ENCODE measurements at places on chromosomes 12 and 14.

DNA sequence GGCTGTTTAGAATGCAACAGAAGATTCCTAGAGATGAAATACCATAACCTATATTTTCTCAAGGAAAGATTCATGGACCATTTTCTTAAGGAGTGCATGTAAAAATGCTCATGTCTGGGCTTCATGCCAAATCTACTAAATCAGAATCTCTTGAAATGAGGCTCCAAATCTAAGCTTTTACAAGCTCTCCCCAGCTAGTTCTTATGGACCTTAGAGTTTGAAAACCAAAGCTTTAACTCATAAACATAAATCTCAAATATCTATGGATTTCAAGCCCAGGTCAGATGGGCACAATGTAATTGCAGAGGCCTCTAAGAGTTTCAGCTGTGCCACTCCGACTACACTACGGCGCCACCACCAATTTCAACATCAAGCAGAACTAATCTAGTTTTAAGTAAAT lies 117.3 kb upstream of the CAND1 start:
- DNase-seq: no peak

- no peak for DNase-seq
These were observed 188.4 kb downstream of the MSRB3 start for GRCh38 chr12:65466911-65467310.

GRCh38 chr12:64252681-64253080 lies 30.6 kb upstream of the KICS2 start:
- no peak for DNase-seq

- no peak for DNase-seq
These were observed 442 bp downstream of the ERG28 start for GRCh38 chr14:75660238-75660629.

- DNase-seq: no peak
These were observed at the start of gene RHOF for GRCh38 chr12:121793440-121793837. TSS of gene RHOF (minus strand) at chr12:121793688. CDS start at chr12:121793633, 55 bp downstream.

DNA sequence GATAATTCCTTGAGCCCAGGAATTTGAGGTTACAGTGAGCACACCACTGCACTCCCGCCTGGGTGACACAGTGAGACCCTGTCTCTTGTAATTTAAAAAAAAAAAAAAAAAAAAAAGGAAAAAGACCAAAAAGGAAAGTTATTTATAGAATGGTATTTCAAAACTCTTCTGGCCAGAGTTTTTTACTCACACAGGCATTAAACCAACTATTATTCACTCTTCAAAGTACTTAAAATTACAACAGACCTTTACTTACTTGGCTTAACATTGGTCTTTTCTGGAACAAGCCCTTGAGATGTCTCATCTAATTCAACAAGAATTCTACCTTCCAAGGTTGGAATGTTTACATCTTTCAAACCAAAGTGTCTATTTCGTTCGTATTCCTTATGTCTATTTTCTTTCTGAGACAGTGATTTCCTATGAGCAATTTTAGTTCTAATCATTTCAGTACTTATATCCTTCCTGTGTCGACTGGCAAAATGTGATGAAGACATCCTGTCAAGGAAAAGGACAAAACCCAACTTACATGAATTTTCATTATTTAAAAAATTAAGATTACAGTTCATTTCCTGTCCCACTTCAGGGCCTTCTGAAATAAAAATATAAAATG lies 2.6 kb downstream of the DLGAP5 start:
- DNase-seq: no peak

DNA sequence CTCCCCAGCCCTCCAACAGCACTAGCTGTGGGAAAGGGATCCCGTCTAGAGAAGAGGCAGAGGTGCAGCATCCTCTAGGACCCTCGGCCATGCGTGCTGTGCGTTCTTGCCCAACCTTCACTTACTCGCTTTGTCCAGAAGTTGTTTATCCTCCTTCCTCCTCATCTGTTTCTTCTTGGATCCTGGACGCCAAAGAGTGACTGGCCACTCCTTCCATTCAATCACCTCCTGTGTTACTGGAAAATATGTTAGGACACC lies 140.5 kb downstream of the ZFP36L1 start:
- DNase-seq: no peak

- DNase-seq: no peak
These were observed 60.2 kb downstream of the PPP1R12A start for GRCh38 chr12:79874665-79875064.

- DNase-seq: peak; percentile 9
These were observed 91.9 kb downstream of the TMEM30B start for GRCh38 chr14:61188978-61189808.

- DNase-seq: no peak
These were observed 44.3 kb downstream of the GALNT9 start for GRCh38 chr12:132284827-132285741.

DNA sequence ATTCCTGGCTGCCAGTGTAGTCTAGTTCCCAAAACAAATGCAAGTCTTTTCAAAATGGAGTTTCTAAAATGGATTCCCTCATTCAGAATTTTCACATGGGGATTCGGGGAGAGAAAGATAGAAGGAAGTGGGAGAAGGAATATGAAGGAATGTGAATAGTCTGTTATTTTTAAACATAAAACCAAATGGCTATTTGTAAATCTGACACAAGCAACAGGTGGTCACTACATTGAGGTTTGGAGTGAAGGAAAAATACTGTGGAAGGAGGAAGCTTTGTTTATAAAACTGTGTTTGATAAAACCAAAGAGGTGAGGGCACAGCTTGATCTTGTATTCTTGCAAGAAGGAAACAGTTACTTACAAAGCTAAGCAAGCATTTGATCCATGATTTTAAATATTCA lies 65.3 kb upstream of the KCNJ8 start:
- no peak for DNase-seq

- no peak for DNase-seq
These were observed 188.7 kb downstream of the KITLG start for GRCh38 chr12:88391556-88391955.

DNA sequence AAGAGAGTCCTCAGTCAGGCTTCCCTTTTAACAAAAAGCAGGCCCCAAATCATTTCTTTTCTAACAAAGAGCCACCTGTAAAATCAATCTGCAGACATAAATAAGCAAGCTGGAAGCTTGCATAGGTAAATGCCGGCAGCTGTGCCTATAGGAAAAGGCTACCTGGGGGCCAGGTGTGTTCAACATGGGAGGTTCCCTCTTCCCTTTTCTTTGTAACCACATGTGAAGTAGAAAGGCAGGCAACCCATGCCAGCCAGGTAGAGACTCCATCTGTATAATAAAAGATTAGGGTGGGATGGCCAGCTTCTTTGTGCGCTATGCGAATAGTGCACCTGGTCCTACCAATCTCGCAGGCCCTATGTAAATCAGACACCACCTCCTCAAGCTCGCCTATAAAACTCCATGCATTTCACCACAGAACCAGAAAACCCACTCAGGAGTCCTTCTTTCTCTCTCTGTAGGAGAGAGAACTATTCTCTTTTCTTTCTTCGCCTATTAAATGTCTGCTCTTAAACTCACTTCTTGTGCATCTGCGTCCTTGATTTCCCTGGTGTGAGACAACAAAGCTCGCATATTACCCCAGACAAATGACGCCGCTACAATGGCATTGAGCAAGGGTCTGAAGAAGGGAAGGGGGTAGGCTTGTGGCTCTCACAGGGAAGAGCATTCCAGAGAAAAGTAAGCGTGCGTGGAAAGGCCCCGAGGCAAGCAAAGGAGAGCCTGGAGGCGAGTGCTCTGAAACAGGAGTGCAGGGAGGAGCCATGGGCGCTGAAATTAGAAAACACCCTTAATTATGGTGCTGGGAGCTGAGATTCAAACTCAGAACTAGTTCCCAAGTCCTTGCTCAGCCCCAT lies 67.2 kb downstream of the TTC9 start:
- no peak for DNase-seq

- no peak for DNase-seq
These were observed 180.2 kb downstream of the EPS8 start for GRCh38 chr12:15608941-15609340.

DNA sequence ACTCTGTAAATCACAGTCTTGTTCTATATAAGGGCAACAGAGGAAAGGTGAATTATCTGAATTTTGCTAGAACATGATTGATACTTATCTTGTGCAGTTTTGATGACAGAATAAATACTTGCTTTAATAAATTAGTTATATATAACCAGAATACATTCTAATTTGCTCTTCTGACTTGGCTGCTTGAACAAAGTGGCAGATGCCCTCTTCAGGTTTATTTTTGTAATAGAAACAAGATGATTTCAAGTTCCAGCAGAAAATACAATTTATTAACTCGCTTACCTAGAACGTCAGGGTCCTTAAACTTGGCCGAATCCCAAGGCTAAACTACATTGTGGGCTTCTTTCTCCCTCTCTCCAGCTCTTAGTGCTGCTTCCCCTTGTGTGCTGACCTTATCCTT lies 57.6 kb upstream of the SSTR1 start:
- no peak for DNase-seq

GRCh38 chr12:113866496-113866895 lies 99.6 kb downstream of the RBM19 start:
- DNase-seq: no peak

DNA sequence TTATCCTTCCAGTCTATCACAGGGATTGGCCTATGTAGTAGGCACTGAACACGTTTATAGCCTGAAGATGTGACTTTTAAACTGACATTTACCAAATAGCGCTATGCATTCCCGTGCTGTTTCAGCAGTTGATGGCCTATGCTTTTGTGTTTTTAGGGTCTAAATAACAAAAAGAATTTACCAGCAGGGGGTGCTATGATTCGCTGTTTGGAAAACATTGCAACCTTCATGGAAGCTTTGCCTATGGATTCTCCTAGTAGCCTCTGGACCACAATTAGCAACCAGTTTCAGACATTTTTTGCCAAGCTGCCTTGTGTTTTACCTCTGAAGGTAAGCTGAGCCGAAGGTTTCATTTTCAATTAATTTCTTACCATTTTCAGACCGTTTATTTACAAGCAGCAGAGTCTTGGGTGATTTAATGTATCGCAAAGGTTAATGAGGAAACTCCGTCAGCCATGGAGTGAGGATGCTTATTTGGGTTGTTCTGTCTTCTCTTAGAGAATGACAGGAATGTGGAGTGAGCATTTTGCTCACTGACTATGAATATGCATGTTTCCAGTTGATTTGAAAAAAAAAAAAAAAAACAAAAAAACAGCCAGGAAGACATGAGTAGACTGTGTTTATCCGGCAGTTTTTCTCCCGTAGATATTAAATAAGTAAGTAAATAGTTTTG lies 133.1 kb downstream of the PRIMA1 start:
- peak; percentile 92 for DNase-seq

DNA sequence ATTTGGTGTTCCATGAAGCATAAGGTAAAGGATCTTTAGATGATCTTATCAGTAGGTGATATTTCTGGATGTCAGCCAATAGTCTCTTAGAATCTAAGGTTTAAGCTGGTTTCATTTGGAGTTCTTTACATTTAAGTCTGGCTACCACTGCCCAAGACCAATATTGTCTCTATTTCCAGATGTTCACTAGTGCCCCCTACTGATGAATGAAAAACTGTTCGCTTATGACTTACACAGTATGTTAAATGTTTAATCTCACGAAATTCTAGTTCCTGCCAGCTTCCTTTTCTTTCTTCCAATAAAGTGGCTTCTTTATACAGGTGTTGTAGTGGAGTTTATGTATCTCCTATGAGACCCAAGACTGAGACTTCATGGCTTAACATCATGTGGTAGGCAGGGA lies 31.8 kb upstream of the MIS18BP1 start:
- DNase-seq: no peak

DNA sequence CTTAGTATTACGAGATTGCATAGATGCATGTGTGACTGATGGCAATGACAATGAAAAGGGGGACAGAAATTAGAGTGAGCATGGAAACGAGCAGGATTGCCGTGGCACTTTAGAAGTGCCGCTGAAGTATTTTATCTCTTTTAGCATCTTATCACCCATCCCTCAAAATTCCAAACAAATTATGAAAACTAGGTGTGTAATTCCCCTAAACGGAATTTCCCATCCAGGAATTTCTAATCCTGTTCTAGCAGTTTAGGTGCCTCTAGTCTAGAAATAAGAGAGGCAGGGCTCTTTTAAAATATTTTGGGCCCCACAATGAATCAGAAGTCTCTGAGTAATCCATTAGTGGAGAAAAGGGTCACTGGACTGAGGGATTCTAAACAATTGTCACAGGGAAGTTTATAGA lies 947 bp downstream of the TMEM52B start:
- DNase-seq: no peak

- no peak for DNase-seq
These were observed 124.7 kb downstream of the TTC6 start for GRCh38 chr14:37720131-37720530.

GRCh38 chr12:133058203-133059113 lies 21.1 kb downstream of the ZNF84 start:
- no peak for DNase-seq

GRCh38 chr14:83779266-83779665 lies 1750.7 kb upstream of the FLRT2 start:
- no peak for DNase-seq

GRCh38 chr14:106037380-106037779 lies 511.0 kb downstream of the TMEM121 start:
- no peak for DNase-seq

- no peak for DNase-seq
These were observed 40.5 kb downstream of the CD163L1 start for GRCh38 chr12:7403466-7403865.

- peak; percentile 76 for DNase-seq
These were observed 7.7 kb downstream of the PPP1R3E start for GRCh38 chr14:23294734-23295561.

- no peak for DNase-seq
These were observed 9.0 kb downstream of the TRHDE start for GRCh38 chr12:72281126-72281525.

DNA sequence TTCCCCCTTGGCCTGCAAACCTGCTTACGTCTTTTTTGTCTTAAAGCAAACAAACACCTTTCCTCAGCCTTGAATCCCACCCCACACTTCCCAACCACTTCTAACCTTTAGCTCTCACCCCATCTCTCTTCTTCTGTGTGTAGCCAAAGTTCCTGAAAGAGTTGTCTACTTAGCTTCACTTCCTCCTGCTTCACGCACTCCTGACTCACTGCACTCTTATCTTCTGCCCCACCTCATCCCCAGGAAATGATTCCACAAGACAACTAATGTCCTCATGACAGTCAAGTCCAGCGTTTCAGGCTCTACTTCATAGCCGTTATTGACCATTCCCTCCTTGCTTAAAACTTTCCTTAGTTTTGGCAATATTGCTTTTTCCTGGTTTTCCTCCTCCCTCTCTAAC lies 22.4 kb downstream of the EIF2B2 start:
- DNase-seq: no peak

DNA sequence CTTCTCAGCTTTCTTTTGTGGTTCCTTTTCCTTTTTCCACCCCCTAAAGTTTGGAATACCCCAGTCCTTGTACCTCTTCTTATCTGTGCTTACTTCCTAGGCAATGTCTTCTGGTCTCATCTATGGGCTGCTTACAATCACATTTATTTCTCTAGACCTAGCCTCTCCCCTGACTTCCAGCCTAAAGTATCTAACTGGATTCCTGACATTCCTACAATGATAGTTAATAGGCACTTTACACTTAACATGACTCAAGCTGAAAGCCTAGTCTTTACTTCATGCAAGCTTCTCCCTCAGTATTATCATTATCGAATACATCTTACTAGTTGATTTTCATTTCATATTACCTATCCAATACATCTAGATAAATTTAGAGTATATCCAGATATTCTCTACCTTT lies 21.2 kb downstream of the CLECL1 start:
- no peak for DNase-seq
